ENCODE measurements at places on chromosomes 16 and 17.

DNA sequence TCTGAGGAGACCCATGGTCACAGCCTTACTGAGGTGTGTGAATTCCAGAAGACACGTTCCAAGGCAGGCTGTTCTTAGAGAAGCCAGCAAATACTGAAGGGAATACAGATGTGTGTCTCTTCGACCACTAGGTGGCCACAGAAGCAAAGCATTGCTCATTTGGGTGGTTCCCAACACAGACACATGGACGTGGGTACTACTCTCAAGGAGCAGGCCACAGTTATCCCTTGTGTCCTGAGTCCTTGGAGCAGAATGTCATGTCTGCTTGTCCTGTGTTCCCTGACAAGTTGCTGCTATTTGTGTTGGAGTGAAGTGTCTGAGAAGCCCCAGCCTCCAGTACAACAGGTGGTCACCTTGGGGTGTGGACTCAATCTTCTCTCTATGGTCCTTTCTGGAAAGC, 30.3 kb downstream of the HMOX2 start:
- DNase-seq, result peak; percentile 71

GRCh38 chr16:35746963-35747657, 2287.7 kb downstream of the TP53TG3F start:
- no peak for DNase-seq

DNA sequence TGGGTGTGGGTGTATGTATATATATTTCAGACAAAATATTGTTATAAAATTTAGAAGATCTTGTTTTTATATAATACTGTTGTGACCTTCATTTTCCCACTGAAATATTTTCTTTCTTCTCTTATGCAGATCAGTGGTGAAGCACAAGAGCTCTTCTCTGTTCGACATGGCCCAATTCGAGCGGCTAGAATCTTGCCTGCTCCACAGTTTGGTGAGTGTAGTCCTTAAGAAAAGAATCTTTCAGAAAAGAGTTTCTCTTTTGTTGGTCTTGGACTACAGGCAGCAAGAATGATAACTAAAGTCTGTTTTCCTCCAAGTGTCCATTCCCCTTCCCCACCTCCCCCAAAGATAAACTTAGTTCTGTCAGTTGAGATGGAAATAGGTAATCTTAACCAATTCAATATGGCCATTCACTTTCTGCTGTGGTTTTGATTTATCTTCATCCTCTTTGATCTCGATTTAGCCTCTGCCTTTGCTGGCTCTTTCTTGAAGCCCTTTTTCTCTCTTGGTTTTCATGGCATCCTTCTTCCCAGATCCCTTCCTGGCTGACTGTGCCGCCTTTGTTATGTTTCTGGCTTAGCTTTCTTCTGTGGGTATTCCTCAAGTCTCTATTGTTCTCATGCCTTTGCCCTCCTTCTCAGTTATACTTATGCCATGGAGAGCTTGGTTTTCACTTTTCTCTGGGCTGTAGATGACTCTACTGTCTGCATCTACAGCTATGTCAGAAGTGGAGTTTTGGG, 69.6 kb downstream of the BCAS3 start:
- DNase-seq, result no peak

- peak; percentile 98 for DNase-seq
Measured at GRCh38 chr16:14409563-14409962, 220.5 kb downstream of the PARN start.

DNA sequence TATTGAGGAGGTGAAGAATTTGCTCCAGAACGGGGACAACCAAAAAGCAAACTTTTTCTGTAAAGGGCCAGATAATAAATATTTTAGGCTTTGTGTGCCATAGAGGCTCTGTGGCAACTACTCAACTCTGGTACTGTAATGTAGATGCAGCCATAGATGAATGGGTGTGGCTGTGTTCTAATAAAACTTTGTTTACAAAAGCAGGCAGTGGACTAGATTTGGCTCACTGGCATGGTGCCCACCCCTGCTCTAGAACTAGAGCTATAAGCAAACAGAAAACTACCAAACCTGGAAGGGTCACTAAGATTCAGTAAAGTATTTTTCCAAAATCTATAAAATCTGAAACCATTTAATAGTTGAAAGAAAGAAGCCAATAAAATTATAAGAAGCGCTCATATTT, 24.6 kb upstream of the SMURF2 start:
- DNase-seq, result no peak

DNA sequence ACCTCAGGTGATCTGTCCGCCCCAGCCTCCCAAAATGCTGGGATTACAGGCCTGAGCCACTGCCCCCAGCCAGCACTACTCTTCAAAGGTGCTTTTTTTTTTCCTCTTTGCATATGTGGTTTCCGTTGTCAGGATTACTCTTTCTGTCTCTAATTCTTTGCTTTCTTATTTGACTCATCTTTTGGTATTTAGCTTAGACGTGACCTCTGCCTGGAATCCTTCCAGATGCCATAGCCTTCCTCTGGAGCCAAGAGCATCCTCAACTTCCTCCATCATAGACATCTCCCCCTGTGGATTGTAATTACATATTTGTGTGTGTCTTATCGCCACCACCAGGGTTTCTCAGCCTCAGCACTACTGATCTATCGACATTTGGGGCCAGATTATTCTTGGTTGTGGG, 84.4 kb upstream of the XYLT1 start:
- peak; percentile 98 for DNase-seq

DNA sequence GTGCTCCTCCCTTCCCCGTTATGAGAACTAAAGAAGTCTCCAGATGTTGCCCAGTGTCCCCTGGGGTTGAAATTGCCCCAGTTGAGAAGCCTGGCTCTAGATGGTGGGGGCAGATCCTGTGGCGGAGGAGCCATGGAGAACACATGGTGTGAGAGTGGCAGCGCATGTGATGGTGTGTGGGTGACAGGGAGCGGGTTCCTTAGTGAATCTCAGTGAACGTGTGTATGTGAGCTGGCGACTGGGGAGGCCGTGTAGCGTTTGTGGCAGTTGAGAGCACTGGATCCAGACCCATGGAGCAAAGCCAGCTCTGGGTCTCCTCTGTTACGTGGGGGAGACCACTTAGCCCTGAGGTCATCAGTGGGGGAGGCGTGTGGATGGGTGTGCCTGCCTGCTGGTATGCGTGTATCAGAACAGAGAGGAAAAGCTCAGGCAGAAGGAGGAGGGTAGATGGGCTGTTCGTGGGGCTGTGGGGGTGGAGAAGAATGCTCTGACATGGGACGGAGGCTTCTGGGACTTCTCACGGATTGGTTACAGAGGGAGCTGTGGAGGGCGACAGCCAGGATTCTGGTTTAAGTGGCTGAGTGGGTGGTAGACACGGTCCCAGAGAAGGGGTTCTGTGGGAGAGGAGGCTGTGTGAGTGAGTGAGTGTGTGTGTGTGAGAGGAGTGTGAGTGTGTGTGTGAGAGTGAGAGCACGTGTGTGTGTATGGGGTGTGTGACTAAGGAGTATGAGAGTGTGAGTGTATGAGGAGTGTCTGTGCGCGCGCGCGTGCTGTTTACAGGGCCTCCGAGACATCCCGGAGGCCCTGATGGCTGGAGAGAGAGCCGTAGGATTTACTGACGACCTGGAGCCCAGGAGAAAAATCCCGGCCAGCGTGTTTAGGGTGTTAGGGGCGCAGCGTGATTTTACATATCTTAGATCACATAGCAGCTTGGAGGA, 193.8 kb downstream of the SNX29 start:
- DNase-seq, result peak; percentile 67

DNA sequence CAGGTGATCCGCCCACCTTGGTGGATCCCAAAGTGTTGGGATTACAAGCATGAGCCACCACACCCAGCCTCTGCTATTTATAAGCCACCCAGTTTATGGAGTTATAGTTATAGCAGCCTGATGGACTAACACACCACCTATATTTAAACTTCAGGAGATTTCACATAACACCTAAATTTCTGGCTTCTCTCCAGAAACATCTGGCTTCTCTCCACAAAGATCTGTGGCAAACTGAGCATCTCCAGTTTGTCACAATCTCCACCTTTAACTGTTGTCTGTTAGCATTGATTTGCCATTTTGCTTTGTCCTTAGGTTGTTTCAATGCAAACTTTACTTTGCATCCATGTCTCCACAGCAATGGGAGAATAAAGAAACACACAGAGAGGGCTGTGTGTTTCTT, 39.6 kb downstream of the GDE1 start:
- DNase-seq, result no peak

DNA sequence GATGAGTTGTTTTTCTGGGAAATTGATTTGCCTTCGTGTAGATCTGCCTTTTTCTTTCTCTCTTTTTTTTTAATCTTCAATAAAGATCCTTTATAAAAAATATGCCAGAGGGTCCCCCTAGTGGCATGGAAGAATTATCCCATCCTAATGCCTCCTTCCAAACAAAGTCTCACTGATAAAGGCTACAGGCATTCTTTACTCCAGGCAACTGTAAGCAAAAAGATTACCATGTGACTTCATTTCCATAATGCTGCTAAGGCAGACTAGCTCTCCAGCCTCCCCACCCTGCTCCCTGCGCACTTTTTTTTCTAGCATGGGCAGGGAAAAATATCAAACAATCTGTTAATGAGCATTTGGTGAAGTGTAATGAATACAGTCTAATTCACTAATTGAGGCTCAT, 220.2 kb upstream of the CDH8 start:
- no peak for DNase-seq

- no peak for DNase-seq
Measured at GRCh38 chr17:1058423-1059130, 61.6 kb downstream of the TIMM22 start.

DNA sequence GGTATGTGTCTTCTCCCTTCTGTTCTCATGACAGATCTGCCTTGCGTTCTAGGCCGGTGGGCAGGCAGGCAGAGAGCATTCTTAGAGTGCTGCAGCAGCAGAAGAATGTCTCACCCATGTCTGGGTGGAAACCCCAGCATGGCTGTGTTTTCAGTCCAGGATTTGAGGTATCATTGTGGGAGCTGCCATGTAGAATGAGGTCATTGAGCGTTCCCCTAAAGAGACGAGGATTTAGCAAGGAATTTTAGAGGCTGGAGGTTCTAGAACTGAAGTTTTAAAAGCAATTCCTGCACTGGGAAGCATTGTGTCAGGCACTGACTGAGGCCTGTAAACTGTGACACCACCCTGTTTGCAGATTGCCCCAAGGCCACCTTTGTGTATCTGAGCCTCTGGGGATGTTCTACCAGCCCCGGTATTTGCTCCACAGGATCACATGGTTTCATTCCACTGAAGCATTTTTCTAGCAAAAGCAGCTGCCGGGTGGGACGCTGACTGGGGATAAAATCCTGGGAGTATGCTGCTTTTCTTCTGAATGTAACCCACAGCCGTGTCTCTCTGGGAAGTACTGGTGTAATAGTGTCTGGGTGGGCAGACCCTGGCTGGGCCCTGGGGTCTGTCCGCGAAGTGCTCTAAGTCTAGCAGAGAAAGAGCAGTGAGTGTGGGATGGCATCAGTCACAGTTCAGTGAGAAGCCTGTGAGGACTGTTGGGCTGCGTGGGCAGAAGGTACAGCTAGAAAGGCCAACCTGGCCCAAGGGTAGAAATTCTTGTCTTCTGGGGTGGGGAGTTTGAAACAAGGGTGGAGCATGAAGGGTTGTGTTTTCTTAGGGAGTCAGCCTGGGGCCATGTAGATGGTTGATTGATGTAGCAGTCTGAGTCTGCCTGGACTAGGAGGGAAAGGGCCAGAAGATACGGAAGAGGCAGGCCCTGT, 30.2 kb downstream of the PLCD3 start:
- no peak for DNase-seq

- peak; percentile 74 for DNase-seq
Measured at GRCh38 chr17:30095507-30096244, 20.9 kb upstream of the NSRP1 start.

DNA sequence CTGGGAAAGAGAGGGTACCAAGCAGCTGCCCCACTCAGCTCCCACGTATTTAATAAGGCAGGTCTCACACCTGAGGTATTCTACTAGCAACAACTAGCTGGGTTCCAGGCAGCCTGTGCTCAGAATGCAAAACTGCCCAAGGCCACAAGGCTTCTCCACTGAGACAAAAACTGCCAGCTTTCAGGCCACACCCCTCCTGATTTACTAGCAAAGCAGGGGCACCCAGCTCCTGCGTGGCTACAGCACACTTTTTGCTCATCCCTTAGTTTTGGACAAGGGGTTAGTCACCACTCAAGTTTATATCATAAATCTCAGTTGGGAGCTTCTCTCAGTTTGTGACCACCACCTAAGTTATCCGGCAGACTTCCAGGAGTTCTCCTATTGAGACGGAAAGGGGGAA, 494.6 kb downstream of the CDH11 start:
- peak; percentile 8 for DNase-seq

- DNase-seq, result no peak
Measured at GRCh38 chr17:36468903-36469635, 17.4 kb upstream of the ZNHIT3 start.
